ENCODE measurements at places on chromosomes 6 and 20.

DNA sequence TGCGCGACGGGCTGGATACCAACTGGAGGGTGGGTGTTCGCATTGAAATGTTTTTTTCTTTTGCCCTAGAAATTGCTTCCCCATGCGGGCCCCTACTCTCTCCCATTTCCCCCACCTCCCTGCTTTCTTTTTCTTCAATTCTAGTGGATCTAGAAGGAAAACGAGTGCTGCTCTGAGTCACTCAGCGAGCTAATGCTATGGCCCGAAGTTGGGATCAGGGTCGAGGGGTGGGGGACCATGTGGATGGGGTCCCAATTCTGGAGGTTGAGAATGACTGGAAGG lies 71.5 kb downstream of the SOX4 start:
- no peak for DNase-seq

DNA sequence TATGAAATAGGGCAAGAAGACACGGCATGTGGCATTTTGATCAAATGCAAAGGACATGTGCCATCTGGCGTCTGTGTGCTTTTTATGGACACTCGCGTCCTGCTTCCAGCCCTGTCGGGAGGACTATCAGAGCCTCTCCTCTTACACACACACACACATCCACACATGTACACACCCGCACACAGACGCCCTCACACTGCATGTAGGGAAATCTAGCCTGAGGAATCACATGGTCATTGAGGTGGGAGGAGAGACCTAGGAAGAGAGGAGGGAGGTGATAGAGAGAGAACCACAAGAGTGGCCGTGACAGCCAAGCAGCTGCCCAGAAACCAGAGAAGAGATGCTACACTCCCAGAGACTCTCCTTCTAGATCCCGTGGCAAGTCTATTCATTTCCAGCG lies 105.9 kb upstream of the CDYL start:
- no peak for DNase-seq

GRCh38 chr6:13718123-13718458 lies 6.5 kb upstream of the RANBP9 start:
- DNase-seq: no peak

- DNase-seq: no peak
Observed at GRCh38 chr20:46555370-46555956, 5.0 kb upstream of the OCSTAMP start.

DNA sequence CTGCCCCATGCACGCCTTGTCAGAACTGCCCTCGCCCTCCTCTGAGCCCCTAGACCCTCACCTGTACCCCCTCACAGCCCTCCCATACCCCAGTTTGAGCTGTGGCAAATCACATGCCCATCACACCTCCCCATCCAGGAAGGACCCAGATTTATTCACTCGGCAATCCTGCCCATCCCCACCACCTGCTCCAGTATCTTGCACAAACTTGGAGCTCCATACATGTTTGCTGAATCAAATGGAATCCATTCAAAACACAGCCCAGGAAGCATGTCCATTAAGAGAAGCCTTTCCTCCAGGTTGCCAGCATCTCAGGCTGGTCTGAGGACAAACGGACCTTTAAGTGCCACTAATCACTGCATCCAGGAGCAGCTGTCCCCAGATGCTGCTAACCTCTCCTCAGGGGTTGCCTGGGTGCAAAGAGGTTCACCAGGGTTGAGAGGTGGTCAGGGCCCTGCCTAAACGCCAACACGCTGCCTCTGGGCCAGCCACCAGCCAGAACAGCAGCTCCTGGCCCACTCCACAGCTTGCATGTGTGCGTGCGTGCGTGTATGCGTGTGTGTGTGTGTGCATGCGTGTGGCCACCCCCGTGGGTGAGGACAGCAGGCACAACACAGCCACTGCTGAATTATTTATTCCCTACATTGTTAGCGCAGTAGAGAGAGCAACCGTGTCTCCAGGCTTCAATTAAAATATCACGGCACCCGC lies 31.0 kb downstream of the GRM4 start:
- no peak for DNase-seq

- no peak for DNase-seq
Observed at GRCh38 chr20:31868853-31869672, 1.3 kb downstream of the DUSP15 start.

DNA sequence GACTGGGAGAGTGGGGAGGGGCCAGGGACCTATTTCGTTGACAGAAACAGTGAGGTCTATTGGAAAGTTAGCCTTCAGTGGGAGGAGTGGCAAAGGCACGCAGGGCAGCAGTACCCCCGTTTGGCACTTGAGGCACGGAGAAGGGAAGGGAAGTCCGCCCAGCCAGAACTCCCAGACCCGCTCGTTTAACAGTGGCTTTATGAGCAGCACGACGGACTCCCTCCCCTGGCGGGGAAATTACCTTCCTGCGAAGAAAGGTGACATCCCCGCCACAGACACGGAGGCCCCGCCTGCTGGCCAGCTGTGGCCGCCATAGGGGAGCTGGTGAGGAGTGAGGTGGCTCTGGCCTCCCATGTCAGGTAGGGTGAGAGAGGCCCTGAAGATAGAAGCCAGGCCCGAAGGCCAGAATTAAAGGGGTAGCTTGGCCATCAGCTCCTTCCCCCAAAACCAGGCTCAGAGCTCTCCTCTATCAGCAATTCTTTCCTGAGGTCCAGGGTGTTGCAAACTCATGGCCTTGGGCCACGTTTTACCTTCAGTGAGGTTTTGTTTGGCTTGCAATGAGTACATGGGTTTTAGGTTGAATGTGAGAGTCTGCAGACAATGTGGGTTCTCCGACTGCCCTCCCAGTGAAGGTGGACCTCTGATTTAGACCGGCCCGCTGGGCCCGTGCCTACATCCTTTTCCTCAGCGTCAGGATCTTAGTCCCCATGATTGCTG lies 123.7 kb downstream of the MRPL14 start:
- DNase-seq: peak; percentile 34

DNA sequence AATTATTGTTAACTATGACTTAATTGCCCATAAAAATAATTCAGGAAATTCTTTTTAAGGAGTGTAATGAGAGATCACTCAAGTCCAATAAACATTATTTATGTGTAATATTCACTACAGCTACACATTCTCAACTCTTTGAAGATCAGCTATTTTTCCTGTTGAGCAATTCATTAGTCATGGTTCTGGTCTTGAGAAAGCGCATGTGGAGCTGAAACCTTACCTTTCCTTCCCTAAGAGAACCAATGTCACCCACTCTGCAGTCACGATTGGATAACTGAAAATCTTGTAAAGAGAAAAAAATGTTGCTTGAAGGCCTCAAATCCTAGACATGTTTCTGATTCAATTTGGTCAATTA lies 736.9 kb upstream of the MARCKS start:
- no peak for DNase-seq

DNA sequence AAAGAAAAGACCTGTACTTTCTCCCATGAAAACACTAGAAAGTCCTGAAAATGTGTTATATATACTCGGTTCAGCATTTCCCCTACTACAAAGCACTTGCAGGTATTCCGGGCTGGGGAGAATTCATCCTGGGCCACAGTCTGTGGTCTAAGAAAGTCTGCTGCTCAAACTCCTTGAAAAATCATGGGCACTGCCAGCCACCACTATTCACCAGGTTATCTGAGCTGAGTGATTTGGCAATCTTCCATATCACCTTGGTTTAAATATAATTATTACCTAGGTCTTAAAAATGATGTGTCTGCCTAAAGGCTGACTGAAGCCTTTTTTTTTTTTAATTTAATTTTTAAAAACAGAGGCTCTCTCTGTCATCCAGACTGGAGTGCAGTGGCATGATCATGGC lies 11.3 kb downstream of the FKBP5 start:
- no peak for DNase-seq

DNA sequence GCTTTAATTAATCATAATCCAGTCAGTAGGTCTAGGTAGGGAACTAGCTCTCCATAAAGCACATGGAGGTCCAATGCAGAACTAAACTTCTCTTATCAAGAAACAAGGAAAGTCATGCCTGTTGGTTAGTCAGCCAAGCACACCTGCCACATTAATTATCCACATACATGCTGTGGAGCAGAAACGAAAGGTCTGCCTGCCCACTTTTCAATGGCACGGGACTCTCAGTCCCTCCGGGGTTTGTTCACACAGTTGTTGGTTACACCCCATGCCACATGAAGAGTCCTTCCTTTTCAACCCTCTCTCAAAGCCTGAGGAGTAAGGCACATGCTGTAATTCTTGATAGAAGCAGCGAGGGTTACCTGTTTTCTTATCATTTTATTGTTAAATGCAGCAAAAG lies 1096.4 kb upstream of the MAP3K7 start:
- no peak for DNase-seq

GRCh38 chr6:36912586-36912985 lies 26.8 kb downstream of the C6orf89 start:
- peak; percentile 70 for DNase-seq

GRCh38 chr6:474453-475185 lies 83.1 kb downstream of the IRF4 start:
- DNase-seq: peak; percentile 87

All from stimulated activated CD8-positive, alpha-beta memory T cell treated with anti-CD3 and anti-CD28 coated beads, Interleukin-4, amount 100 ng/mL, for 48 hours (primary cell).